Left lobe of liver (tissue), 2 donors: ENCODE measurements at places on chromosomes 11 and 22. TPM values are rescaled to one million over a fixed set of nuclear protein-coding genes. Genes with fewer than 3 reads are reported as not detected.

DNA sequence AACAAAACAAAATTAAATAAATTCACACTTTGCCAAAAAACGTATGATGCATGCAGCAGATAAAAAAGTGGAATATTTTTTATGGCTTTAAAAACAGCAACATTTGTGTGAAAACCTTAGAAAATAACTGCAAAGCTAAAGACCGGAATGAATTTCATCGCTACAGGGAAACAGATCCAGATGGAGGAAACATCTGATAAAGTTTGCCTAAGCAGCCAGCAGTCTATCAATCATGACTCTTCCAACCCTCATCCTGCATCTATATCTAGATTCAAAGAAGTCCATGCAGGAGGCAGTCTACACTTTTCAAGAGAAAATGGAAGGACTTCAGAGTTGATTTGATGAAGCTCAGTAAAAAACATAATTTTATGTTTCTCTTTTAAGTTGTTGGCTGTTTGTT is 126.8 kb downstream of the SWAP70 start:
- DNase-seq, result no peak

Gene NADSYN1
- total RNA-seq, result 39.7 TPM

Gene FAT3
- 0.13 TPM for total RNA-seq

DNA sequence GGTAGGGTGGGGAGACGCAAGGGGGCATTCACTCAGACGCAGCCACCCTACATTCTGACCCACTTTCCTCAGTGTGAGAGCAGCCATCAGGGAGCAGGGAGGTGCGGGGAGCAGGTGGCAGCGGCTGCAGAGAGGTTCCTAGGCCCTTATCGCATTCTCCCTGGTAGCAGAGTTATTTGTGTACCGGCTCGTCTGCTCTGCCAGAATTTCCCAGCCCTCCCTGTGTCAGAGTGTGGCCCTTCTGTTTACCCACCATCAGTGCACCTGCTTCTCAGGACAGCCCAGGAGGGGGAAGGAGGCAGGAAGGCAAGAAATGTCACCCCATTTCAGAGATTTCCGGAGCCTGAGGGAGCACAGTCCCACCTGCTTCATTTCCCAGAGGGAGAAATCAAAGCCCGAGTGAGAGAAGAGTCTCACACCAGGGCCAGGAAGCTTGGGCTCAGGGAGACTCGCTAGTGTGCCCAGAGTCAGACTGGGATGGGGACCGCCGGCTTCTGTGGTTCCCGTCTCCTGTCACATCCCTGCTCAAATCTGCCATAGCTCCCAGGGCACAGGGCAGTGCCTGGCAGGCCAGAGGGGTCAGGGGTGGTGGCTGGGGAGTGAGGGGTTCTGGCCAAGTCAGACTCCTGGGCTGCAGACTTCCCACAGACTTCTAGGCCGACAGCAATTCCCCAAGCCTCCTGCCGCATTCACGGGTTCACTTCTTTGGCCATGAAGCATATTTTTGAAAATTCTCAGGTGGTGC is 49.7 kb downstream of the ARRB1 start:
- no peak for DNase-seq

DNA sequence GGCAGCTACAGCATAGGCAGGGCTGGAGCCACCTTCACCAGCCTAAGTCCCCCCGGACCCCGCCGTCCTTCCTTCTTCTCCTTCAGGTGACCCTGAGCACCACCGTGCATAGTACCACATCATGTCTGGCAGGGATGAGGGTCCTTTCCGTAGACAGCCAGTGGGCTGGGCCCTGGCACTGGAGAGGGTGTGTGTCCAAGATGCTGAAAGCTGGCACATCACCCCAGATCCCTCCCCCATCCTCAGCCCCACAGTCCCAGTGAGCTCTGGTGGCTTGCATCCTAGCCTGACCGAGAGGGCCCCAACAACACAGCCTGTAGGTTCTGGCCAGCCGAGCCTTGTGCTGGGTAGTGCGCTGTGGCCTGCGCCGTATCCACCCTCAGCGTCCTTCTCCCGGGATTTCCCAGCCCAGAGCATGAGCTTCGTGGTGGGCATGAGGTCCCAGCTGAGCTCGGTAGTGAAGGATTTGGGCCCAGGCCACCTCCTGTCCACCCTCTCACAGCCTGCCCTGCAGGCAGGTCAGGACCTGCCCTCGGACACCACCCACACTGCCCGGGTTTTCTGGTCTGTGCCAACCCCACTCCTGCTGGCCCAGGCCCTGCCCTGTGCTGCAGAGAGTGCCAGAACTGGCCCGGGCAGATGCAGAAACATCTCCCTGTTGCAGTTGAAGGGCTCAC is 1124.3 kb downstream of the BRD1 start:
- DNase-seq, result peak; percentile 53

GRCh38 chr11:119928047-119928446 is 199.0 kb upstream of the NECTIN1 start:
- no peak for DNase-seq

Gene NXPE1
- not detected for total RNA-seq

GRCh38 chr22:30314915-30315314 is 11.8 kb downstream of the TBC1D10A start:
- DNase-seq, result no peak

GRCh38 chr22:18013436-18013835 is 10.9 kb downstream of the MICAL3 start:
- DNase-seq, result no peak

DNA sequence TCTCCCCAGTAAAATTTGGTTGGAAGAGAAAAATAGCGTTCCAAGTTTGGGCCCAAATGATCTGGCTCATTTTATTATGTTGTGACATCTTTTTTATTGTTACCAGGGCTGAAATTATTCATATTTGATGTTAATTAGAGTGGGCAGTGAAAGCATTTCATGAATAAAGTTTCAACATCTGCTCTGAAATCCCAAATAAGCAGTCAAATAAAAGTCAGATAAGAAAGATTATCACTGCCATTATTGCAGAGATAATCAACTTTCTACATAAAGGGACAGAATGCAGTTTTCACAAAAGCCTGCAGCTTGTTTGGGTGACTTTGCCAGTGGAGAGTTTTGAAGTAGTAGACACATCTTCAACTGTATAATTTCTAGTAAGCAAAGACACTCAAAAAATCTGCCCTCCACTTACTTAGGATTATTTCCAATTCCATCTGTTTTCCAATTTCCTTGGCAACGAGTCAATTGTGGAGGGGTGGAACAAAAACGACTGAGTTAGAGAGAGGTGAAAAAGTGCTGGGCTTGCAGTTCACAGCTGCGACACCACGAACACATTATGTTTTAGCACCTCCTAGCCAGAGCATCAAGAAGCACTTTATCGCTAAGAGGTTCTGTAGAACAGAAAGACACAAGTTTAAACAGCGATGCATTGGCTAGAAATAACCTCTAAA is 9.0 kb downstream of the TECTA start:
- no peak for DNase-seq

Gene LDHAL6A
- not detected for total RNA-seq

GRCh38 chr11:1461826-1462697 is 24.5 kb downstream of the MOB2 start:
- DNase-seq, result no peak

DNA sequence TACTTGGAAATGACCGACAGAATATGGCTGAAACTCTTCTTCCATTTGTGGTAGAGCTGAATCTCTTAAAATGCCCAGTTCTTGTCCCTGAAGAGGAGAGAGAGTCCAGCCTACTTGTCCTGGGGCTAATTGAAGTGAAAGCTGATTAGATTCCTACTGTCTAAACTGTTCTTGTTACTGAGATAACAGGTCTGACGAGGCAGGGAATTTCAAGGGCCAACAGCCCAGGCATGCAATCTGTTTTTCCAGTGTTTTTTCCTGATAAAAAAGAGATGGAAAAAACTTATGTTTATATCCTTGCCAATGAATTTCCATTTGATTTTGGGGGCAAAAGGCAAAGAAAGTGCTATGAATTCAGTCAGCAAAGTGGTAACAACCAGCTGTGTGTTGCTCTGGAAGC is 195.5 kb downstream of the ETS1 start:
- DNase-seq, result no peak

DNA sequence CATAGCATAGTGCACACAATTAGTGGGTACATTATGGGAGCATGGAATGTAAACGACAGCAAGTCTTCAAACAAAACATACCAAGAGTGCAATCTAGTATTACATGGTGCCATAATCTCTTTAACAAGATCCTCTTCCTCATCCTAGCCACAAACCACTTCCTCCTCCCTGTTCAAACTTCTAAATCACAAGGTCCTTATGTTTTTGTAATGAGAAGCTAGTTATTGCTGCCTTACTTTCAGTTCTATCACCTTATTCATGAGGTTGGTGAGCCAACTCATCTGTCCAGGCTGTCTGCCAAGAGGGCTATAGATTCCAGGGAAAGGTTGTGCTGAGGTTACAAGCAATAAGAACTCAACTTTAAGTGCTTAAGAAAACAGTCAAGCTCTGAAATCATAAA is 195.4 kb upstream of the ARHGAP20 start:
- no peak for DNase-seq

DNA sequence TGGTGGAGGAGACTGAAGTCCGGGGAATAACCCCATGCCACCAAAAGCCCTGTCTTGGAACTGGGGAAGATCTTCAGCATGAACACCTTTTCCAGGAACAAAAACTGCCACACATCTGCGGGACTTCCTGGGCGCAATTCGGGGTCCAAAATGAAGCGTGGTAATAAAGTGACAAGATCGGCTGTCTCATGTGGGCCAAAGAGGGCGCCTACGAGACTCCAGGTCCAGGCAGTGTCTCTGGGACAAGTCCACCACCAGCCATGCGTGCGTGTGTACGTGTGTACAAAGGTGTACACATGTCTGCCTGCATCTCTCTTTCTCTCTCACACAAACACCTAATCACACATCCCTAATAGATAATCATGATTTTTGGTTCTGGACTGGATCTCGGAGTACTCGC is 8.9 kb upstream of the MYBPC3 start:
- no peak for DNase-seq

GRCh38 chr11:35322318-35322979 is 96.9 kb downstream of the SLC1A2 start:
- DNase-seq, result no peak

DNA sequence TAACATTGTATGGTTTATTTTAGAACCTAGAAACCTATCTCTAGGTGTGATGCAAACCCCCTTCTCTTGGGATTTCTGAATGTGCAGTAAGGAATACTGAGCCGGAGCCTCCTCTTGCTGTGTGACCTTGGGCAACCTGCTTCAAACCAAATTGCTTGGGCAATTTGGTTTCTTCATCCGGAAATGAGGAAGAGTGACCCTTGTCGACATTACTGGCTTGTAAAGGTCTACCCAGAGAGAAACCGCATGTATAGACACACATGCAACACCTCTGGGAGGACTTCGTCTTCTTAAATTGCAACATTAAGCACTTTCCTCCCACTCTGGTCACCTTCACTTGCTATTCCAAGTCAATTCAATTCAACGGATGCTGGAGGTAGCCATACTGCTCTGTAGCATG is 19.6 kb upstream of the TP53I11 start:
- DNase-seq, result no peak

DNA sequence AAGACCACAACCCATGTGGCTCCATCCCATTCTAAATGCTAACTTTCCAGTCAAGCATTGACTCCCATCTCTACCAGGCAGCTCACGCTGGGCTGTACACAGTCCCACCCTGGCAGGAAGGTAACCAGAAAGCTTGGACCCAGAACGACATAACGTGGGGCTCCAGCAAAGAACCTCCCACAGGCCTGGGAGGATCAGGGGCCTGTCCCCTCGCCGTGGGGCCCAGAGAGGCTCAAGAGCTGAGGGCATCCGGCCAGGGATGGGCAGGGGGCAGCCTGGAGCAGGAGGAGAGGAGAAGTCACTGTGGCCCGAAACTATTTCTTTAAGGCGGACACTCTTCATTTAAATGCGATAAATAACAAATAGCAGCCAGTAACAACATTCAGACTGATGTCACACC is 169.9 kb downstream of the SHANK2 start:
- no peak for DNase-seq

DNA sequence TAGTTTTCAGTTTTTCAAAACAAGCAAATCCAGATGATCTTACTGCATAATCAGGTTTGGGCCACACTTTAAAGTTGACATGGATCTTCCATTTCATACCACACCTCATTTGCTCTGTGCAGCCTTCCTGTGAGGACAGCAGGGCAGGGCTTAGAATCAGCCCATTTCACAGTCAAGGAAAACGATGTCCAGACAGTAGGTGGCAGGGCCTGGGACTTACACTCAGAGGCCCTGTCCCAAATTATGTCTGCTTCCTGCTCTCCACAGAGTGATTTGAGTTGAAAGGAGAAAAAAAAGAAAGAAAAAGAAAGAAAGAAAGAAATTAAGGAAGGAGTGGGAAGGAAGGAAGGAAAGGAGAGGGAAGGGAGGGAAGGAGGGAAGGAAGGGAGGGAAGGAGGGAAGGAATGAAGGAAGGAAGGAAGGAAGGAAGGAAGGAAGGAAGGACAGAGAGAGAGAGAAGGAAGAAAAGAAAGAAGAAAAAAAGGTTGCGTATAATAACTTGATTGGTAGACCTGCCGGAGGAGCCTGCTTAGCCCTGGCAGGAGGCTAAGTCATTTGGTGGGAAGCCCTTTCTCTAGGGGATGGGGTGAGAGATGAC is 23.6 kb downstream of the TSKU start:
- no peak for DNase-seq

GRCh38 chr22:46604306-46604690 is 15.9 kb upstream of the GRAMD4 start:
- no peak for DNase-seq

Gene OR52H1
- 0.18 TPM for total RNA-seq

Gene MYO7A
- total RNA-seq, result 38.5 TPM

DNA sequence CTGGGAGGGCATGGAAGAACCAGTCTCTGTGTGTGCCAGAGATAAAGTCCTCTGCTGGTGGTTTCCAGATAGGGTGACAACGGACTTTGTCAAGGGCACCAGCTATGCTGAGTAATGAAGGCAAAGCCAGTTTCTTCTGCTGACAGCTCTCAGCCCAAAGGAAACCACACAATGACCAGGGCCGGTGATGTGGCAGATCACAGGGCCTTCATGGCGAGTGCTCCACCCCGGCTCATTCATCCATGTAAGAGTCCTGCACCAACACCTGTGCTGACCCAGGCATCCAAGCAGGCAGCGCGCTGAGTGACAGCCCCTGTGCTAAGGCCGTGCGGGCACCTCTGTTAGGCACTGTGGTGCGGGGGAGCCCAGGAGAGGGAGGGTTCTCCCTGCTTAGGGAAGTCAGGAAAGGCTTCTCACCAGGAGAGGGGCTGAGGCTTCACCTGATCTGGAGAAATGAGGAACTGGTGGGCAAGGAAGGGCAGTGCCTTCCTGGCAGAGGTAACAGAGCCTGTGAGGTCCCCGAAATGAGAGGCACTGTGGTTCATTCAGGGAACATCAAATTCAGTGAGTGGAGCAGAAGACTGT is 33.8 kb downstream of the TP53I11 start:
- DNase-seq, result no peak

Gene GGTLC2
- total RNA-seq, result not detected

Gene GDPD4
- total RNA-seq, result 10.2 TPM
